Activated naive CD4-positive, alpha-beta T cell treated with anti-CD3 and anti-CD28 coated beads for 36 hours (primary cell): ENCODE measurements at places on chromosomes 12 and 14. TPM values are rescaled to one million over a fixed set of nuclear protein-coding genes. Genes with fewer than 3 reads are reported as not detected.

The TXNRD1 gene
- 86.0 TPM for total RNA-seq

DNA sequence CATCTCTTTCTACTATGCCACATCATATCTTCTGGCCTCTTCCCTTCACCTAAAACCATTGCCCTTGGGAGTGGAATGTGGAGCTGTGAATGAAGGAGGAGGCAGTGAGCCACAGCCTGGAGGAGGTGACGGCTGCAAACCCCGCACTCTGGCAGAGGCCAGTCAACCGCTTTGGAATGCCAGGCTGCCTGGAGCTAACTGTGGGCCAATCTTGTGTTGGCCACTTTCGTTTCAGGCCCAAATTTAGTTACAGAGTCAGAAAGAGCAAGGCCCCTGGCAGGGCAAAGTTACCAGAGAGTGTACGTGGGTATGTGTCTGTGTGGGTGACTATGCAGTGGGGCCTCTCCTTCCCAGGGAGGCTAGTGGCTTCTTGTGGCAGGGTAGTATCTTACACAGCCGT is 40.1 kb downstream of the CACNA1C start:
- H3K4me1 ChIP-seq: peaks cover 5% of the 10 kb centered on the region
- DNase-seq: no peak
- no peak overlapping the region for H3K4me3 ChIP-seq

The MGP gene
- not detected for total RNA-seq

DNA sequence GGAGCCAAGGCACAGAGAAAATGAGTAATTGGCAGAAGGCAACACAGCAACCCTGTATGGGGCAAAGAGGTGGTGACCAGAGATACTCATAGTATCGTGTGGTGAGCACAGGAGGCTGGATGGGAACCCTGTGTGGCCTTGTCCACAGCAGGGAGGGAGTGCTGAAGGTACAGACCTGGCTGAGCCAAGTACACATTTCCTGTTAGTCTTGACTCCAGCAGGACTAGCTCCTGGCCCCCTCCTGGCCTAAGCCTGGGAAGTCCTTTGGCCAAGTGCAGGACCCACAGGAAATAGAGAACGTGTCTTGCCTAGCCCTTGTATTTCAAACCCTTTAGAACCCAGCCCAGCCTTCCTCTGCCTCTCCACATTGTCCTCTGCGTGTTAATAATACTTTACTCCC is 289.8 kb upstream of the PWP1 start:
- peaks cover 44% of the 10 kb centered on the region for H3K4me1 ChIP-seq
- no peaks in the 10 kb centered on the region for H3K36me3 ChIP-seq
- no peak overlapping the region for H3K27ac ChIP-seq
- H3K4me3 ChIP-seq: no peak overlapping the region
- DNase-seq: no peak
